CD4-positive, alpha-beta T cell treated with Interleukin-6 at 100 ng/mL for 8 hours (primary cell): ENCODE measurements at places on chromosomes 3 and 15.

DNA sequence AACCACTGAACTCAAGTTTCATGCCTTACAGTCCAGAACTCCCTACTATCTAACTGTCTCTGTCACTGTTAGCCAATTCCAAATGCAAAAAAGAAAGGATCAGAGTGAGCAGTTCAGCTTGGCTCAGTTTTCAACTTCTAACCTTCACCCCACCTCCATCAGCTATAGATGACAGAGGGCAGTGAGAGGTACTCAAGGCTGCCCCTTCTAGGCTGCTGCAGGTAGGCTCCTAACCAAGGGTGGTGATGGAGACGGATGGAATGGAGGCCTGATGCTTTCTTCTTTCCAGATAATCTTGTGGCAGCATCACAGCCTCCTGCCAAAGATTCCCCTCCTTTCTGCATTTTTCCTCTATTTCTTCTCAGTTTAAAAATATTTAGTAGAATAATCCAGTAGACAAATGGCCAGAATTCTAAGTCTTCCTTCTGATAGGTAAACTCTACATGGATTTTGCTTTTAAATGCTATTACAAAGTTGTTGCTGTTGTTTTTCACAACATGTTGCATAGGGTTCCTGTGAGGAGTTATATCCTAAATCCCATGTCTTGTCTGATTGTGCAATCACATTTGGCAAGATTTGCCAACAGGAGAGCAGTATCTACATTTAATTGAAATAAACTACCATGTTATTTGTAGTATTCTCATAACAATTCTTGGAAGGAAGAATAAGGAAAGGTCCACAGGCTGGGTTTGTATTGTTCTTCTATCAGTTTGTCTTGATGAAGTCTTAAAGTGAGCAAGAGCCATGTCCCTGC lies 301.6 kb upstream of the TRIM42 start:
- DNase-seq = no peak

DNA sequence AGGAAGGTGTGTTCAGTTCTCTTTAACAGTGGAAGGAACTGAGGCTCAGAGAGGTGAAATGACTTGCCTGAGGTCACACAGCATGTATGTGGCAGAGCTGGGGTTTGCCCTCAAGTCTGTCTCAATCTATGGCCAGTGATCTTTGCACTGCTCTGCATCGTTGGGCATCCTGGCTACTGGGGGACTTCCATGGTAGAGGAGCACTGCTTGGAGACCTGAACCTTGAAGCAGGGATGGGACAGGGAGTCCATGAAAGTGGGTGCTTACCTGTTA lies 2.0 kb downstream of the CORO2B start:
- no peak for DNase-seq

- DNase-seq = no peak
Observed at GRCh38 chr3:130795396-130795795, 48.8 kb upstream of the PIK3R4 start.

- DNase-seq = no peak
Observed at GRCh38 chr3:144583871-144584270, 612.2 kb downstream of the DIPK2A start.

- DNase-seq = no peak
Observed at GRCh38 chr3:187000711-187001151, 70.4 kb downstream of the ST6GAL1 start.

- DNase-seq = no peak
Observed at GRCh38 chr3:8368598-8368997, 133.0 kb upstream of the LMCD1 start.

GRCh38 chr15:49693498-49693897 lies 72.7 kb downstream of the DTWD1 start:
- no peak for DNase-seq

DNA sequence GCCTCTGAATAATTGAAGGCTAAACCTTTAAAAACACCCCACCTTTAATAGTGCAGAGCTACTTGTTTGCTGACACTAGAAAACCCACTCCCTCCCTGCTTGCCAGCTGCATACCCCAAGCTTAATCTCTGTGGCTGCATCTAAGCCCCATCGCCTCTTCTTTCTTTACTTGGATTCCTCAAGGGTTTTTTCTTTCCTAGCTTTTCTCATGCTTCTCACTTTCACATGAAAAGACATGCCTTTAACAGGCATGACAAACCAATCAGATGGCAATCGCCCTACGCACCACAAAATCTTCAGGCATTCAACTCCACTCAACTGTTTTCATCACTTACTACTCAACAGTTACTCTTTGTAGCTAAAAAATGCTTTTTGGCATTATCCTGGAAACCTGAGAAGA lies 77.5 kb downstream of the PLD1 start:
- no peak for DNase-seq
